ENCODE measurements at places on chromosomes 3 and 15.

- DNase-seq: peak; percentile 30
Measured at GRCh38 chr3:141796889-141797781, 33.9 kb downstream of the GRK7 start.

DNA sequence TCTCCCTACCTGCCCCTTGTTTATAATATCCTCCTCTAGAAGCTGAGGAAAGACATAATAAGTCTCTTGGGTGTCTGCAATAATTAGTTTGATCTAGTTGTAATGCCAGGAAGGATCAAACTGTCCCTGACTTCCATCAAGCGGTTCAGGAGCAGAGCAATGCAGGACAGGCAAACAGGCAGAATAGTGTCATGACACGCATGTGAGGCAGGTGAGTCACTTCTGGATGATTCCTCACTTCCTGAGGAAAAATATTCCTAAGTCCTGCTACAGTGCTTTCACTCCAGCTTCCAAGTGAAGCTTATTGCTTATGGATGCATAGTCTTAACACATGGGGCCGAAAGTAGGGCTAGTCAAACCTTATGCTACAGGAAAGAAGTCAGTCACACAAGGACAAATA is 85.8 kb downstream of the GREM1 start:
- no peak for DNase-seq

DNA sequence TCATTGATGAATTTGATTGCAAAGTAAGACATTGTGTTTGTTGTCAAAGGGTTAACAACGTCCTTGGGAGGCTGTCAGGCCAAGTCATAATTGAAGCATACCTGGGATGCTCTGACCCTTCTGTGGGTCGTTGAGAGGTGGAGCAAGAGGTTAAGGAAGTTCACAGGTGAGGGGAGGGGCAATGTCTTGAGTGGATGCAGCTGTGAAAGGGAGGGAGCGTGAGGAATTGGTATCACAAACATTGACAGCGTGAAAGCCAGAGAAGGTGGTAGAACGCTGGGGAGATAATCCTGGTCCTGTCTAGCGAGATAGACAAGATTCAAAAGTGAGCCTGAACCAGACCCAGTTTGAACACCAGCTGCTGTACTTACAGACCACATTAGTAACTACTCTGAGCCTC is 79.4 kb downstream of the HES1 start:
- DNase-seq: no peak

DNA sequence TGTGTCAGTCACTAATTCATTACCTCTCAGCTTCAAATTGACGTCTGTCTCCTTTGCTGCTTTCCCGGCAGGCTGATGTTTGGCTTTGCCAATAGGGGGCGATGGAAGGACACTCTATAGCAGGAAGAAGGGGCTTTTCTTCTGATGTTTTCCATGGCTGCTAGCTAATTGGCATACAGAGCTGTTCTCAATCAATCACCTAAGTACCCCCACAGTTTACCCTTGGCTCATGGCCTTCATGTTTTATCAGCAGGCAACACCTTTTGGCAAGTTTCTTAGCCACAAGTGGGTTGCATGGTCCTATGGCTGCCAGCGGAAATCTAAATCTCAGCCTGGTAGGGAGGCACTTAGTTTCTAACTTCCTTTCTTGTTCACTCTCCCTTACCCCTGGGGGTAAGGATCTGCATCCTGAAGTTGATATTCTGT is 45.0 kb downstream of the ESYT3 start:
- no peak for DNase-seq

DNA sequence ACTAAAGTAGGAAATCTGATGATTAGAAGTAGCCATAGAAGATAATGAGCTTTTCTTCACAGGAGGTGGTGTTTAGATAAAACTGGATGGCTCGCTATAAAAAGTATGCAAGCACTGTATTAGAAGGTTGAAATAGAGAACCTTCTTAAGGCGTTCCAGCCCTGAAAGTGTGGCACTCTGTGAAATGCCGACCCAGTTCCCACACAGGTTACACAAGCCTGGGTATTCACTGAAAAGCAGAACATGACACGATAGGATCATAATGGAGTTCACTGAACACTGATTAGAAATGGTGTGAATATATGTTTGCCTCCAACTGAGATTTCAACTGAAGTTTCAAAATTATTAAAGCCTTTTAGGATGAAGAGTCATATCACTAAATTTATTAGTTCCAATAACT is 15.0 kb upstream of the LRRC34 start:
- no peak for DNase-seq

DNA sequence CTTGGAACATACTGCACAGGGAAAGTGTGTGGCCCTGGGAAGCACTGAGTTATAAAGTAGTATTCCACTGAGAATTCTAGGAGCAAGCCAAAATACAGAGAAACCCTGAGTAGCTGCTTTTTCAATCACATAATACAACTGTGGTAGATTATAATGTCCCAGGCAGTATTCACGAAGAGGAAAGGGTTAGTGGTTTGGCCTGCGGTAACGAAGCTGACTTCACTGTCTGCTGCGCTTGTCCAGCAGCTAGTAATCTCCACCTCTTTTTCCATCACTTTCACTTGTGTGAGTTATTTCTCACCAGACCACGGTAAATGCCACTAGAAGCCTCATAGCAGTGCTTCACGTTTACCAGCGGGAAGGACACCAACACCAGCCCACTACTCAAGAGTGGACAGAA is 34.4 kb downstream of the RPL39L start:
- no peak for DNase-seq

DNA sequence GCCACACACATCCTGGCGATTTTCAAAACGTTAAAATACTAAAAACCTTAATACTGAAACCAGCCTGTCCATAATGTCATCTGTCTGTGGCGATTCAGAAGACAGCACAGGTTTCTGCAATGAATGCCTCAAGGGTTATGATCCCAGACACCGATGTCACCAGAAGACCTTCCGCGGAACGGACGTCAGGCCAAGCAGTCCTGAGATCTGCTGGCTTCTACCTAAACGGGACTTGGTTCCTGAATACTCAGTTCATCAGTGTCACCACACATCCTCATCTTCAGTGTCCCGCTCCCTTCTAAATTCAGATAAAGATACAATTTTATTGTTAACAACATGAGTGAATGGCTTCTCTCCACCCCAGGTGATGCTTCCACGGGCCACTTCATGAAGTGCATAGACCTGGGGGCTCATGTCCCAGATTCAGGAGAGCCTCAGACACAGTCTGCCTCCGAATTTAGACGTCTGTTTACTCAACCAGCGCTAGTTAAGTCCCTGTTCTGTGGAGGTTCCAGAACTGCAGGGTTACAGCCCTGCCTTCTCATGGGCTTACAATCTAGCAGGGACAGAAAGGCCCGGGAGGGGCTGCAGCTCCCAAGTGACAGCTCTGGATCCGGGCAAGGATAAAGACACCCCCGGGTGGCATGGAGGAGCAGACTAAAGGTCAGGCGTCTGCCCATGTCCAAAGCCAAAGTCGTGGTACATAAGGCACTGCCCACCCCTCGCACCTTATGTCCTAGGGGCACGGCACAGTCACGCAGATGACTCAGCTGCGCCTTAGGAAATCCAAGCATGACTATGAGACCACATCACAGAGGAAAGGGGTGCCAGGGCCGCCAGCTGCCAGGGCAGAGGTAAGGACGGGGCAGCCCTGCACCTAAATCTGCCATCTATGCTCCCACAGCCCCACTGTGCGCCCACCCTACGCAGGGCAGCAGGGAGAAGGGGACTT is 75.9 kb downstream of the VGLL4 start:
- DNase-seq: no peak

GRCh38 chr15:60679256-60679655 is 200.3 kb upstream of the ICE2 start:
- DNase-seq: no peak

GRCh38 chr3:107848351-107848915 is 242.4 kb downstream of the CD47 start:
- DNase-seq: no peak

- DNase-seq: no peak
Measured at GRCh38 chr3:142998439-142998838, 2.9 kb upstream of the U2SURP start.

DNA sequence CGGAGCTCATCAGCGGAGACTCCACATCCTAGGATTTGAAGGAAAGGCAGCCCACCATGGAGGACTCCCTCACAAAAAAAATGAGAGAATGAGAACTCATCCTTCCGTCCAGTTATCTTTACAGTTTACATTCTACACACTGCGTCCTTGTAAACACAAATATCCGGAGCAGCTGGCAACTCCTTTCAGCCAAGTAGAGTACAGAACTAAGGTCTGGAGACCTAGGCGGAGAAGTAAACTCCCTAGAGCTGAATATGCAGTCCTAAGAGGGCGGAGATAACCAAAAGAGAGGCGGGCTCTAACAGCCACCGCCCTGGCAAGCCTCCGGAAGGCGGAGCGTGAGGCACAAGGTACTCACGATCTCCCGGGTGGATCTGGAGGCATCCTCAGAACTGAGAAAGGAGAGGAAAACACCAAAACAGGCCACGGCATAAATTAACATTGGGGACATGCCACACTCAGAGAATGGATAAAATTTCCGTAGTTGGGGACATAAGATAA is 924 bp upstream of the SIN3A start:
- DNase-seq: peak; percentile 81
